Neuronal stem cell (in vitro differentiated cells): ENCODE measurements at places on chromosomes 6 and 20.

DNA sequence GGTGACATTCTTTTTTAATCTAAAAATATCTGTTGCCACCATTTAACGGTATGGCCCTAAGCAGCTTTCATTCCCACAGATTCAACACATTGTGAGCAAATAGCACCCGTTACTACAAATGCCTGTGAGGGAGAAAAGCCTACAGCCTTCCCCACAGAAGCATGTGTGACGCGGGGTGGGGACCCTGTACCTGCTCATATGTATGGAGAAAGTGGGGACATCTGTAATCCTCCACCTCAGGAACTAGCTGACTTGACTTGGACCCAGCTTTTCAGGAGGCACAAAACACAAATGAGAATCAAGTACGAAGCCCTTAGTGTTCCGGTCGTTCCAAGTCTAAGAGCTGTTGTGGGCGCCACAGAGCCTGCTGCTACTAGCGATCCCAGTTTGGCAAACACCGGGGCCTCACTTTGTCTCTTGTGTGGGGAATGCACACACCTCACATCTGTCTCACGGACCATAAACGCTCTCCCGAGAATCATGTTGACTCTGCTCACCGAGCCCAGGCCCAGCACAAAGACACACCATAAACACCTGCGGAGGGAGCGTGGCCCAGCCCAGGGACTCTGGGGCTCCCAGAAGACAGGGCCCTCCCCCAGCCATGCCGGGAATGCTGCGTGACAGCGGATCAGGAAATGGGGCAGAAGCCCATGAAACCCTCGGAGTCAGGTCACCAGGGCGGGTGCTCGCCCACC is 21.6 kb downstream of the DLL1 start:
- DNase-seq, result no peak

DNA sequence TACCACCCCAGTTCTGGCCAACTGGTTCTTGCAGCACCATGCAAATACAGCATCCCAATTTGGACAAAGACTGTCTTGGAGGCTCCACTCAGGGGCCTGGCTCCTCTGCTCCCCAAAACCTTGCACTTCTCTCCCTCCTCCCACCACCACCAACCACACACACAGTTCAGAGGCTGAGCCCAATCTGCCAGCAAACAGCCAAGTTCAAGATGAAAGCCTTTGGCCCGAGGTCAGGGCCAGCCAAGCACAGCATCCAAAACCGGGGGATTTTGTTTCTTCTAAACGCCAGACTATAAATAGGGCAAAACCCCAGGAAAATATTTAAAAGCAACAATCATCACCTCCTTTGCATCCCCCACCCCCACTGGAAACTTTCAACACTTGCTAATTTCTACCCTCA is 5.7 kb downstream of the KCNK5 start:
- no peak for DNase-seq

DNA sequence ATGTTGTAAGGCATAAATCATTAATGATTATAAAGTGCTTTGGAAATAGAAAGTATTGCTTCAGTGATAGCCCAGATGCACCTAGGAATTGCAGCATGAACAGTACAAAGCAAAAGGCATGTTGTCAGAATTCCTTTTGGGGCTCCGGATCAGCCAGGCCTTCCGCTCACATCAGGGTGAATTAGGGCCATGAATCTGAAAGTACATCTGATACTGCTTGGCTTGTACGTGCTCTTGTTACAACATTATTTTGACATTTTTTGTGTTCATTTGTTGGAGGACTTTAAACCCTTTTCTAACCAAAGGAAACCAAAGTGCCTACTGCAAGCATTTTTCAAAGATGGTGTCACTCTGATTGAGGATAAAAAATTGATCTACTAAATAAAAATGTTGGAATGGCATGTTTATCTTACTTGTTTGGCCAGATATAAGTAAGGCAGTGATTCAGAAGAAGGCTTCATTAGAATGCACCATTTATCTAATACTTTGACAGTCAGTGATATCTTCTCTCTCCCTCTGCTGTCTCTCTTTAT is 1005.6 kb upstream of the FLRT3 start:
- no peak for DNase-seq

- DNase-seq, result no peak
Measured at GRCh38 chr20:59652381-59652780, 48.0 kb downstream of the PHACTR3 start.

DNA sequence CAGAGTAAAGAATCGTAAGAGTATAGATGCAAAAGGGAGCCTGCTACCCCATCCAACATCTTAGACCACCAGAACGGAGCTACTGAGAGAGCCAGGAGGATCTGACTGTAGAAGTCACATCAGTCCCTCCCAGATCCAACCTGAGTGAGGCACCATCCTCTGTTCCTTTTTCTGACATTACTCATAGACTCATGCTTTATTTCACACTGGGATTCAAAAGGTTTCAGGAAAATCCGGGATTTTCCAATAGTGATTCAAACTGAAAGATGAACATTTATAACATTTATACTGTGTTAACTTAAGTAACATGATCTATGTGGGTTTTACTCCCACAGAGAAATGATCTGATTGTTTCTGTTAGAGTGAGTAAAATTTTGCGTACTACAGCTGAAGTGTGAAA is 868.6 kb upstream of the GJE1 start:
- no peak for DNase-seq

DNA sequence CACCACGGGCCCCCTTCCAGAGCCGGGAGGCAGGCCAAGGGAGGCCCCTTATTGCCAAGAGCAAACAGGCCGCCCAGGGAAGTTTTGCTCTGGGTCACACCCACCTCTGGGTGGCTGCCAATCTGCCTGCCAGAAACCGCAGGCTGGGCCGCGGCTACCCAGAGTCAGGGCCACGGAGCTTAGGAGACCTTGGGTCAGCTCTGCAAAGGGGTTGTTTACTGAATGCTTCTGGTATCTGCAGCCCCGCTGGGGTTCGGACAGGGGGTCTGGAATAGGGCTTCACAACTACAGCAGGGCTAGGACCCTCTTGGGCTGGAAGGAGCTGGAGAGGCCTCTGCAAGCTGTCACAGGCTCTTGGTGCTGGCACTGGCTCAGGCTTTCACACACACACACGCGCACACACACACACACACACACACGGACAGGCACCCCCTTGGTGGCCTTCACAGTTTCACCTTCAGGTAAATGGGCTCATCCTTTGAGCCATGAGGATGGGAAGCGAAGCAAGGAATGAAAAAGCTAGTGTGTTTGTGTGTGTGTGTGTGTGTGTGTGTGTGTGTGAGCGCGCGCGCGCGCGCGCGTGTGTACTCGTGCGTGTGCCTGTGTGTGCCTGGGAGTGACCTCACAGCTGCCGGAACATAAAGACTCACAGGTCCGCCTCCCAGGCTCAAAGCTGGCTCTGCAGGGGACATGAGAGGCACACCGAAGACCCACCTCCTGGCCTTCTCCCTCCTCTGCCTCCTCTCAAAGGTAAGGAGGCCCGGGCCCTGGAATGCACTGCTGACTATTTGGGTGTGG is at the start of gene CCN5:
Gene CCN5 (plus strand): TSS at position 669 of the 798 bp plus-strand sequence. CDS start 22 bp downstream, at position 691.
- DNase-seq, result no peak

DNA sequence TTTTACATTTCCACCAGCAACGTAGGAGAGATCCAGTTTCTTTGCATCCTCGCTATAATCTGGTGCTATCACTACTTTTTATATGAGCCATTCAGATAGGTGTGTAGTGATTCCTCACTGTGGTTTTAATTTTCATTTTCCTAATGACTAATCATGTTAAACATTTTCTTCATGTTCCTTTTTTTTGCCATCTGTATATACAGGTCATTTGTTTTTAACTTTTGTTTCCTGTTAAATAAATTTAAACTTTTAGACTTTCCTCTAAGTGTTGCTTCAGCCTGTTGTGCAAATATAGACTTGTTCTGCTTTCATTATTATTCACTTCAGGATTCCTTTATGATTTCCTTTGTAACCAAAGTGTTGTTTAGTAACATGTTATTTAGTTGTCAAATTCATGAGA is 697.4 kb downstream of the PTPRT start:
- no peak for DNase-seq
